ENCODE measurements at places on chromosomes 2 and 18.

- no peak for DNase-seq
Measured at GRCh38 chr2:20229322-20230113, 4.6 kb upstream of the SDC1 start.

- DNase-seq, result no peak
Measured at GRCh38 chr18:63788447-63789096, 13.4 kb downstream of the SERPINB7 start.

DNA sequence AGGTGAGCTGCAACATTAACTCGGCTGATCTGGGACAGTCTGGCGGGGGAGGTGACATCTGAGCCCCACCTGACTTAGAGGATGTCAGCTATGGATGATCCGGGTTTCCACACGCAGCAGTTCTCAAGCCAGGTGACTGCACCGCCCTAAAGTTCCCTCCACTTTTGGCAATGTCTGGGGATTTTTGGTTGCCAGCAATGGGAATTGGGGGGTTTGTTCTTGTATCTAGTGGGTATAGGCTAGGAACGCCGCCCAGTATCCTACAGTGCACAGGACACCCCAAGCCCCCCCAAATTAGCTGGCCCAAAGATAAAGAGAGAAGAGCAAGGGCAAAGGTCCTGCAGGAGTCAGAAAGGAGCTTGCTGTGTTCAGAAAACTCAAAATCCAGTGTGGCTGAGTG, 544 bp upstream of the AGFG1 start:
- no peak for DNase-seq

DNA sequence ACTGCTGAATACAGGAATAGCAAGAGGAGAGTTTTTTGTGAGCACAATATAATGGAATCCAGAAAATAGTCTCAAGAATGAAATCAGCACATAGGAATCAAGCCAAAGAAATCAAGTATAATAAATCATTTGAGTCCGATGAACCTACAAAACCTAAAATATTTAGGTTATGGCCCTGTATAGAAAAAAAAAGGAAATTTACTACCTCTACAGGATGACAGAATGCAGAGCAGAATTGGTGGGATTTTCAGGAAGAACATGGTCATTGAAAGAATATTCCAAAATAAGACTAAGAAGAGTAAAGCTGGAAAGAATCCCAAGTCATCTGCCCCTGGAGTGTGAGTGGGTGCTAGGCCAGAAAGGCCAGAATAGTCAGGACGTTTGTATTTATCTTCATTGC, 1041.2 kb upstream of the CDH2 start:
- DNase-seq, result no peak

- DNase-seq, result no peak
Measured at GRCh38 chr2:181657379-181657778, 474 bp upstream of the CERKL start.

DNA sequence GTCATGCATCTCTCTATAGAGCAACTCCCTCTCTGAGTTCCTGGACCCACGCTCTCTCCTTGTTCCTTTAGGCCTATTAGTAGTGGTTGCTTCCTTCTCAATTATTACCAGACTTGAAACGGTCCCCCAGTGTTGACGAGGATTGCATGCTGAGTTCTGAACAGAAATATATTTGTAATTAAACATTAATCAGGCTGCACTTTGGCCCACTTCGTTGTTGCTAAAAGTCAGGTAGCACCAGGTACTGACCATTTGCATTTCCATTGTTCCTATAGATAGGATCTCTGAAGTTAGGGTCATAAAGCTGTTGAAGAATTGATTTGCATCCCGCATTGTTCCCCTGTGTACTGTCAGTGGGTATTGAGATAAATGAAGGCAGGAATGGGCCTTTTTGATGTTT, 36.9 kb upstream of the TTR start:
- DNase-seq, result no peak

DNA sequence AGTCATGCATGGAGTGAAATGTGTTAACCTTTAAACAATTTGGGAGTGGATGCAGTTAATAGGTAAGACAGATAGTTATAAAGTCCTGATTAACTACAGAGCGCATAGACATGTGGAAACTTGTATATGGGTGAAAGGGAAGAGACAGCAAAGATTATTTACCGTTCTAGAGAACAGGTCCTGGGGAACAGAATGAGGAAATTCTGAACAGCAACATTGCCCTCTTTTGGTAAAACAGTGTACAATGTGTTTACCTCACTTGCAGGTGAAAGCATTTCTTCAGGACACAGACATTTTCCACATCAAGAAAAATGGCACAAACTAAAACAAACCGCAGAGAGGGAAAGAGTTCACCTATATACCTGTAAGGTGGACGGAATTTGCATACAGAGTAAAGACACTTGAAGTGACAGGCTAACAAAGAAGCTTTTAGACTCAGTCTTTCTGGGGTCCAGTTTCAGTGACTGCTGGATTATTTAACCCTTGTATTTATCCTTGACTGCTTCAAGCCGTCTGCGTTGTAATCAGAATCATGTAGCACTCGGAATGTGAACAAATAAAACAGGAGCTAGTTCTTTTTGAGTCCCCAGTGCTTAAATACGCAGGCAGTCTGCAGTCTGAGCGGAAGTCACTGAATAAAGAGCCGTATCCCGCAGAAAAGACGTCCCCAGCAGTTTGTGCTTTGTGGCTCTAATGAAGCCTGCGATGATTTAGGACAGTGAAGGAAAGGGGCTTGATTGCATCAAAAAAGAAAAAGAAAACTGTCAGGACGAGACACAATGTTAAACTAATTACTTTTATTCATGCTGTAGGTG, 364.8 kb upstream of the GALNT5 start:
- no peak for DNase-seq

GRCh38 chr2:232088771-232089170, 127.3 kb downstream of the DIS3L2 start:
- no peak for DNase-seq

DNA sequence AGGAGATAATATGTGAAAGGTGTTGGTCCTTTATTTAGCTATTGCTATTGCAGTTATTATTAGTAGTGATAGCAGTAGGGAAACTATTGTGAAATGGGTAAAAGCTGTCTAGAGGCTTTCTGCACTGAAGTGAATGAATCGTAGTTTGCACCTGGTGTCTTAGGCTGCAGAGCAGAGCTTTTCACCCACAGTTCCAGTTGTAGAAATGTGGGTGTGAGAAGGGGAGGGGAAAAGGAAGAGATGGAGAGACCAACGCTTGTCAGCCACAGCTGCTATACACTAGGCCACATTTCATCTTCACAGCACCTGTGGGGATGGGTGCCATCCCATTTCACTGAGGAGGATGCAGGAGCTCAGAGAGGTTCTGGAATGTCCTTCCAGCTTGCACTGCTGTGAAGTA, 50.0 kb downstream of the TRPM8 start:
- DNase-seq, result no peak

DNA sequence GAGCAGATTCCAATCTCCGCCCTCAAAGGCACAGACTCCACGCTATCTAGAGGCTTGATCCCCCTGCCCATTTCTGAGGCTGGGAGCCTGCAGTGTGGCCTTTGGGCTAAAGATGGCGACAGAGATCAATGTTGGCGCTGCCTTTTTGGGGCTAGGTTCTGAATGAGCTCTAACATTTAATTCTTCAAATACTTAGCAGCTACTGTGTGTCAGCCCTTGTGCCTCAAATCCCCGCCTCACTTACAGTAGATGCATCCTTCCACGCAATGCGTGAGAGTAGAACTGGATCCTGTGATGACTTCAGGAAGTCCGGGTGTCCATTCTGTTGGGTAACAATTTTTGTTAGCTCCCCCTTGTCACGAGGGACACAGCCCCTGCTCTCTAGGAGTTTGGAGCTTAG, 12.4 kb downstream of the IL1F10 start:
- DNase-seq, result no peak

- DNase-seq, result no peak
Measured at GRCh38 chr2:209121691-209122090, 302.2 kb upstream of the MAP2 start.

DNA sequence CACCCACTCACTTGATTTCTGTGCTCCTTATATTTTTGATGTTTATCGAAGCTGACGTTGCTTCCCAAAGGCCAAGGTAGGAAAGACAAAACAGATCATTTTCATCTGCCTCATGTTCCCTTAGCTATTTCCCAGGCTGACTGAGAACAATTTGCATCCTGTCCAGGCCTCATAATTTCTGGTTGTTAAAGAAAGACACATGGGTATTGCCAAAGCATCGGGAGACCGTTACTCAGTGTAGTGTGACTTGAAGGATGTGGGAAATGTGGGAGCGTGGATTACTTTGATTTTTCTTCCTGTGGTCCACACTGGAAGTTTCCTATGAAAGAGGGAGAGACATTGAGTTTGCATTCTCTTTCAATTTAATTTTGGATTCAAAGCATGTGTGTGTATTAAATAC, 204.6 kb downstream of the TRIB2 start:
- no peak for DNase-seq

- no peak for DNase-seq
Measured at GRCh38 chr2:231102772-231103171, 22.1 kb downstream of the HTR2B start.

- no peak for DNase-seq
Measured at GRCh38 chr2:225867071-225867470, 467.6 kb downstream of the NYAP2 start.

- no peak for DNase-seq
Measured at GRCh38 chr2:178700922-178701342, 106.3 kb downstream of the TTN start.

Measured in stimulated activated CD4-positive, alpha-beta T cell treated with anti-CD3 and anti-CD28 coated beads, TNF-alpha, amount 100 ng/mL, for 1 hour (primary cell).